ENCODE measurements at places on chromosomes 5 and 9. TPM values are rescaled to one million over a fixed set of nuclear protein-coding genes. Genes with fewer than 3 reads are reported as not detected.

DNA sequence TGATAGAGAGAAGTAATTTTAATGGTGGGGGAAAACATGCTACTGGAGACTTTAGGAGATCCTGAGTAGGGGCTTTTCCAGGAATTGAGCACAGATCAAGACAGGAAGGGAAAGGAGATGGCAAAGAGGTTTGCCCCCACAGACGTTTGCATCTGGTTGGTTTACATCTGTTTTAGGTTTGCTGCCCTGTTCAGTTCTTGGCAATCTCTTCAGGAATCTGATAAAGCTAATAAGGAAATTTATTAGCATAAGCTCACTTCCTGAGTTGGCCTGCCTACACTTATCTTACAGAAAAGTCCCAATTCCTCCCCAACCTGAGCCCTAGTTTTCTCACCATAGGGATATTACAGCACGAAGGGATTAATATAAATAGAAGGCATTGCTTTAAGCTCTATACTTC lies 3.4 kb upstream of the CFAP95 start:
- H3K27ac ChIP-seq: no peak overlapping the region
- H3K4me1 ChIP-seq: peaks cover 61% of the 10 kb centered on the region
- DNase-seq: no peak
- H3K36me3 ChIP-seq: no peaks in the 10 kb centered on the region
- peaks cover 25% of the 10 kb centered on the region for H3K27me3 ChIP-seq

DNA sequence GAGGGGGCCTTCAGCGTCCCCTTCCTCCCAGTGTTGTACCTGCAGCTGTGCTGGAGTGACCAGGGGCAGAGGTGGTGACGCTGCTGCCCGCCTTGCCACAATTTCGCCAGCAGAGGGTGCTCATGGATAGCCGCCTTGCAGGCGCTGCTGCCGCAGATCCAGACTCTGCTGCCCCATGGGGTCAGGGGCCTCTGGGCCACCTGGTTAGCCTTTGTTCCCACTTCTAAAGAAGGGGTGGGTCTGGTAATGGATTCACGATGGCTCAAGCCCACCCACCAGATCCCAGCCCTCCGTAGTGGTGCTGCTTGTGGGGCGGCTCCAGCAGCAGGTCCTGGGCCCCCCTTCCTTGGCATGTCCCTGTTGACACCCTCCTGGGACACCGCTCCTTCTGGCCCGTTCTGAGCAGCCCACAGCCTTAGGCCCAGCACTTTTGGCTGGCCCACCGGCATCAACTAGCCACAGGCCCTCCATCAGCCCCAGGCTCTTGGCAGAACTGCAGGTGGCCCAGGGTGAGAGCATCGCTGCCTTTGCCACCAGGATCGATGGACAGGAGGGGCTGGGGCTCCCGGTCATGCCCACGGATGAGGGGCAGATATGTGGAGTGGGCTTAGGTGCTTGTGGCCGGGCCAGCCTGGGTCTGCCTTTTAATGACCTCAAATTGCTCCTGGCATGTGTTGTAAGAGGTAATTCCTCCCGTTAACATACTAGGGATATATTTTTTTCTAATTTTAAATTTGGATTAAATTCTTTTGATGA lies 57.2 kb downstream of the COL5A1 start:
- H3K36me3 ChIP-seq: no peaks in the 10 kb centered on the region
- H3K4me1 ChIP-seq: no peaks in the 10 kb centered on the region
- no peak overlapping the region for H3K4me3 ChIP-seq
- no peaks in the 10 kb centered on the region for H3K27me3 ChIP-seq
- DNase-seq: peak; percentile 54

- H3K4me3 ChIP-seq: no peak overlapping the region
Observed at GRCh38 chr5:103505581-103506305, 56.8 kb downstream of the NUDT12 start.

DNA sequence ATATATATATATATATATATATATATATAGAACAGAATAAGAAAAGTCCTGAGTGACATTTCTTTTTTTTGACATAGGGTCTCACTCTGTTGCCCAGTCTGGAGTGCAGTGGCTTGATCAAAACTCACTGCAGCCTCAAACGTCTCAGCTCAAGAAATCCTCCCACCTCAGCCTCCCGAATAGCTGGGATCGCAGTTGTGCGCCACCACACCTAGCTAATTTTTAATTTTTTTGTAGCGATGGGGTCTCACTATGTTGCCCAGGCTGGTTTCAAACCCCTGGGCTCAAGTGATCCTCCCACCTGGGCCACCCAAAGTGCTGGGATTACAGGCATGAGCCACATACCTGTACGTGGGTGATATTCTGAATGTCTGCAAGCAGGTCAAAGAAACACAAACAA lies 48.3 kb downstream of the SPRY4 start:
- no peak for DNase-seq
- no peak overlapping the region for H3K27ac ChIP-seq
- H3K4me1 ChIP-seq: no peaks in the 10 kb centered on the region
- no peaks in the 10 kb centered on the region for H3K36me3 ChIP-seq
- H3K4me3 ChIP-seq: no peak overlapping the region
- H3K27me3 ChIP-seq: no peaks in the 10 kb centered on the region

DNA sequence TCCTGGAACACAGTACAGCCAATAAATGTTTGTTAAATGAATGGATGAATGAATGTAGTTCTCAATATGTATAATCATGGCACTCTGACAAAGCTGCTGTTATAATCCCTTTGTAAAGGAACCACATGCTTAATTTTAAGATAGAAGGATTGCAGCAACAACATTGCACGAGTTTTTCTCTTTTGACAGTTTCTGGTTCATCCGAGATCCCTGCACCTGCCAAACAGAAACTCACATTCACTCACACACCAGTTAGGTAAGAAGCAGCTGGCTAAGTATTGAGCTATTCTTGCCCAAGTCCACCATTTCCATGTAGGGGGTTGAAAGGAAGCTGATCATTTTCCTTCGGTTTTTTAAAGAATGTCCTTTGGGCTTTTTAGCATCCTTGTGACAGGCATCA lies 133.7 kb upstream of the MAP1B start:
- H3K4me1 ChIP-seq: no peaks in the 10 kb centered on the region
- DNase-seq: no peak
- no peaks in the 10 kb centered on the region for H3K36me3 ChIP-seq

- no peaks in the 10 kb centered on the region for H3K36me3 ChIP-seq
- no peak for DNase-seq
- H3K4me1 ChIP-seq: no peaks in the 10 kb centered on the region
- H3K27me3 ChIP-seq: no peaks in the 10 kb centered on the region
- H3K27ac ChIP-seq: no peak overlapping the region
- H3K4me3 ChIP-seq: no peak overlapping the region
Observed at GRCh38 chr9:17017931-17018491, 116.8 kb upstream of the CNTLN start.

DNA sequence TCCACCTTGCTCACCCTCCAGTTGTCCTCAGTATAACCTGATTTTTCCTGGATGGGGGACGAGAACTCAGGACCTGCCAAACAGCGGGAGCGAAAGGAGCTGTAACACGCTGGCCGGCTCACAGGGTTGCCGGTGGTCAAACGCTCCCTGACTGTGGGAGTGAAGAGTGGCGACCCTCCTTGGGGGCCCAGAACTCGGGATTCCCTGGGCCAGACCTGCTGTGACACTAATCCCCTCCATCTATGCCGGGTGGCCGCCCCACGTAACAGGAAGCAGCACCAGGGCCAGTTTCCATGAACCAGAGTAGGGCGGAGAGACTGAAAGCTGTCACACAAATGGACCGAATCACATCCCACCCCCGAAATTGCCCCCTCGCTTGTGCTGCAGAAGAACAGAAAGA lies 1809.2 kb upstream of the ACO1 start:
- H3K27me3 ChIP-seq: no peaks in the 10 kb centered on the region
- no peak for DNase-seq
- H3K4me1 ChIP-seq: no peaks in the 10 kb centered on the region
- H3K27ac ChIP-seq: no peak overlapping the region
- H3K36me3 ChIP-seq: no peaks in the 10 kb centered on the region
- H3K4me3 ChIP-seq: no peak overlapping the region

DNA sequence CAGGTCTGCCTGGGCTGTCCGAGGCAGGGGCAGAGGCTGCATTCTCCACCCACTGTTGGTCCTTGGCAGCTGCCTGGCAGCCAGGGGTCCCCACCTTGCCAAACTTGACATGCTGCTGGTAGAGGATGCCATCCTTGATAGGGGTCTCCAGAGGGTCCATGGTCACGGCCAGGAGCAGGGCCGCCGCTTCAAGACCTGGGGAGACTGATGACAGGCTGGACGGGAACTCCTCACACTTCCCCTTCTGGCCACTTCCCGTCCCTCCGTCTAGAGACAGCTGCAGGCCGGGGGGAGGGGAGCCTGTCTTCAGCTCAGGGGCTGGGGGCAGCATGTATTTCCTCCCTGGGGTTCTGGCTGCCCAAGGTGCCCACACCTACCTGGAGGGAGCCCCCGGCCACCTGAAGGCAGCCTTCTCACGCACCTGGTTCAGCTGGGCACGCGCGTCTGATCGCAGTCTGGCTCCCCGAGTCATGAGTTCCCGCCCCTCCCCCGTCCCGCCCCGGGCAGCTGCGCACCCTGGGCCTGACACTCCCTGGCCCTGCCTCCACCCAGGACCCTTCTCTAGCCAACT lies at the start of gene DOK3:
Gene DOK3, minus strand, starts transcription at position 446 of the 571 bp plus-strand sequence. Its CDS starts 286 bp downstream, at position 160.
- DNase-seq: no peak
- no peak within 1 kb of the TSS for H3K4me3 ChIP-seq
- H3K27ac ChIP-seq: no peak within 1 kb of the TSS
- peaks cover 31% of the 10 kb centered on the region for H3K36me3 ChIP-seq

GRCh38 chr9:89395931-89396710 lies 77.8 kb downstream of the SECISBP2 start:
- no peaks in the 10 kb centered on the region for H3K27me3 ChIP-seq
- peaks cover 89% of the 10 kb centered on the region for H3K36me3 ChIP-seq
- H3K4me3 ChIP-seq: no peak overlapping the region
- H3K27ac ChIP-seq: no peak overlapping the region
- no peak for DNase-seq
- peaks cover 7% of the 10 kb centered on the region for H3K4me1 ChIP-seq

DNA sequence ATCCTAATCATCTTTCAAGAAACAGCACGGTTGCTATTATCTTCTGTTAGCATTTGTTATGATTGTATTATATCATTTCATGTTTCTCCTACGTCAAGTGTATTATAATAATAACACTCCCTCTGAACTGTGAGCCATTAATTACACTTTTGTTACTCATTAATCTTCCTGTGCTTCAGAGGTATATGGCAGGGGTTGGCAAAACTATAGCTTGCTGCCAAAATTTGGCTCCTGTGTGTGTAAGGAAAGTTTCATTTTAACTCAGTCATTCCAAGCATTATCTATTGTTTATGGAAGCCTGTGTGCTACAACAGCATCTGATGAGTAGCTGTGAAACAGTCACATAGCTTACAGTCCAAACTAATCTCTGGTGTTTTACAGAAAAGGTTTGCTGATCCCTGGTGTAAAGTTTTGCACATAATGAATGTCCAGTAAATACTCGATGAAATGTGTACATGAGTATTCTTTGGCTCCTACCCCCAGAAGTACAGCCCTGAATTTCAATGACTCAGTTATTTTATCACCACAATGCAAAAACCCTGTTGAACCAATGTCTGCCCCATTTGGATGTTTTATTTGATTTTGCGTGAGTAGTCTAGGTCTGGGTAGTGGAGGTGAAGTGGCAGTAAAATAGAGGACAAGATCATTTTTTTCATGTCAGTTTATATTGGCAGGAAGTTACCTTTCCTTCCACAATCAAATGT lies 648.2 kb downstream of the MAT2B start:
- H3K27me3 ChIP-seq: no peaks in the 10 kb centered on the region
- H3K4me3 ChIP-seq: no peak overlapping the region
- no peak overlapping the region for H3K27ac ChIP-seq
- no peaks in the 10 kb centered on the region for H3K4me1 ChIP-seq
- DNase-seq: no peak
- H3K36me3 ChIP-seq: no peaks in the 10 kb centered on the region

- H3K27ac ChIP-seq: no peak overlapping the region
- peaks cover 10% of the 10 kb centered on the region for H3K27me3 ChIP-seq
- H3K36me3 ChIP-seq: no peaks in the 10 kb centered on the region
- H3K4me3 ChIP-seq: no peak overlapping the region
Observed at GRCh38 chr5:168813184-168813968, 234.2 kb upstream of the PANK3 start.

DNA sequence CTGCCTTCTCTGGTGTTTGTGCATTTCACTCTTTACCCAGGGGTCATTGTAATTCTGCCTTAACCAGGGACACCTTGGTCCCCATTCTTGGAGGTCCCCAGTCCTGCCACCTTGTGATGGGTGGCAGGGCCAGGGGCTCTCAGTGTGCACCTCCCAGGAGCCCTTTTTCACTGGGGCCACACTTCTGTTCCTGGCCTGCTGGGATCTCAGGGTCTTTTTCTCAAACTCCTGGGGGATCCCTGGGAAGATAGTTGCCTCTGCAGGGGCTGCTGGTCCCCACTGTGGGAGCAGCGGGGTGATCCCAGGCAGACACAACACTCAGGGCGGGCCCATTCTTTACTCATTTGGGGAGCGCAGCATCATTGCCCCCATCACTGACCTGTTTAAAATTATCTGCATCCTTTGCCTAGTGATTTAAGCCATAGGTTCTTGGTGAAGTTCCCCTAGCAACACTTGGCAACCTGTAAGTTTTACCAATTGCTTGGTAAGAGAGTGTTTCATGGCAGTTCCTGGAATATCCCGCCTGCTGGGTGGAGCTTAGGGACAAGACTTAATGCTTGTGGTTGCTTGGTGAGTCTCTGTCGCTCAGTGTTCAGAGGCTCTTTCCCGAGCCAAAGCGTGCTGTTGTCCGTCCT lies 15.7 kb downstream of the PHF2 start:
- H3K4me3 ChIP-seq: no peak overlapping the region
- DNase-seq: no peak
- no peaks in the 10 kb centered on the region for H3K27me3 ChIP-seq
- peaks cover 15% of the 10 kb centered on the region for H3K4me1 ChIP-seq
- H3K36me3 ChIP-seq: no peaks in the 10 kb centered on the region

GRCh38 chr9:97529363-97530076 lies 28.1 kb downstream of the TMOD1 start:
- H3K4me3 ChIP-seq: no peak overlapping the region
- peak overlapping the region; percentile 19 for H3K27ac ChIP-seq
- peak; percentile 31 for DNase-seq
- peaks cover under 1% of the 10 kb centered on the region for H3K27me3 ChIP-seq

DNA sequence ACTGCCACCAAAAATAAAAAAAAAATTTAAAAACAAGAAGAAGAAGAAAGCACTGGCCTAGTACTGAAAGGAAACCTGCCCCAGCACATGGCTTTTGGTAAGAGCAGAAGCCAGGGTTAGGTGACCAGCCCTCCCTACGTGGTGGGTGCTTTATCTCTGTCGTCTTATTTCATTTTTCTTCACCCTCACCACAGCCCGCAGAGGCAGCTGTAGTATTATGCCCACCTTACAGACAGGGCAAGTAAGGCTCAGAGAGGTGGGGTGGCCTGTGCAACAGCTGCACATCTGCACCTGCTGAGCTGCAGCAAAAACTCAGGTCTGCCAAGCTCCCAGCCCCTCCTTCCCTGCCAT lies 140.8 kb upstream of the LMX1B start:
- no peak overlapping the region for H3K4me3 ChIP-seq
- H3K36me3 ChIP-seq: no peaks in the 10 kb centered on the region
- peaks cover 62% of the 10 kb centered on the region for H3K27me3 ChIP-seq
- peaks cover 45% of the 10 kb centered on the region for H3K4me1 ChIP-seq
- no peak overlapping the region for H3K27ac ChIP-seq

Gene MELK
- total RNA-seq: 56.1 TPM

Gene SLC34A3
- not detected for total RNA-seq

Gene HOMER1
- 1.9 TPM for total RNA-seq

Gene PRUNE2
- total RNA-seq: 0.83 TPM

Gene DND1
- 2.5 TPM for total RNA-seq

Gene PITX1
- not detected for total RNA-seq

Gene WNT8A
- not detected for total RNA-seq

Gene TMEM174
- not detected for total RNA-seq

Gene RASEF
- total RNA-seq: not detected

Gene LVRN
- total RNA-seq: 0.13 TPM
